ENCODE measurements at places on chromosomes 7 and 10.

DNA sequence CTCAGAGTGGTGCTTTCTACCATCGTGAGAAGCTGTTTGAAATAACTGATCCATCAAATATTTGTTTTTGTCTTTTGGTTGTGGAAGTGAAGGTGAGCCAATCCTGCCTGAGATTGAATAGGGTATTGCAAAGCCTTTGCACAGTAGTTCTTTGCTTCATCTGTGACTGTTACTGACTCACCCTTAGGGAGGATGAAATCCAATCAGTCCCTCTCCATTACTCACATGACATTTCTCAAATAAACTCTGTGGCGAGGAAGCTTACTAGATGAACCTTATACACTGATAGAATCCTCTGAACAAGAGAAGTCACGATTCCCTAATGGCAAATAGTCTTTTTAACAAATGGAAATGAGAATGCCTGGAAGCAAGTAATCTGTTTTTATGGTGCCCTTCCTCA, 31.9 kb downstream of the HEPACAM2 start:
- DNase-seq, result peak; percentile 12

- DNase-seq, result peak; percentile 73
These were observed 165.8 kb upstream of the PRSS1 start for GRCh38 chr7:142583446-142583845.

DNA sequence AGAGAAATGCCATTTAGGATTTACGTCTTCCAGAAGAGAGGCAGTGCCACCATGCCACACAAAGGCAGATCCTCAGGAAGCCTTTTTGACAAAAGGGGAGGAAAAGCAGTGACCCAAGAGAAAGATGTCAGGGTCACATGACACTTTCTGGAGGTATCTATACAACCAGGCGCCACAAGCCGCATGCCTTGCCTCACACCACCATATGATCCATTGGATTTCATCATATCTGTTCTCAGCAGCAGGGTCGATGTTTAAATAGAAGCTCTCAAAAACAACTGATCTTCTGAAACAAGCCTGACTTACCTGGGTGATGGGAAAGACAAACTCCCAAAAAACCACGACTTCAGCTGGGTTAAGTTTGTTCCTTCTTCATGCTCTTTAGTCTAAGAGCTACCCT, 52.5 kb upstream of the UNC5B start:
- no peak for DNase-seq

DNA sequence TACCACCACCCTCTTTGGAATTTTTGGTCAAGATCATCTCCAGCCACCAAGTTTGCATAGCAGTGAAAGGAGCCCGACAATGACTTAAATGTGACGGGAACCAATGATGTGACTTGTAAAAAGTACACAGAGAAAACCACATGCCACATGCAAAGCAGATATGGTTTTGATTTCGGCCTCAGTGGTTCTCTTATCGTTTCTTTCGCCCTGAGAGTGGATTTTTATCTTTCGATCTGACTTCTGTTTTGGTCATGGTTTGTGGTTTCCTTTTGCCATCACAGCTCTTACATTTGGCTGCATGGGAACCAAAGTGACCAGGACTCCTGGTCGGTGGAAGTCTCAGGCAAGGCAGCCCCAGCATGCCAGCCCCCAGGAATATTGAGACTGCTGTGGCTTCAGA, 31.5 kb downstream of the TCF7L2 start:
- no peak for DNase-seq

GRCh38 chr7:20785157-20786048, 1.3 kb downstream of the SP8 start:
- DNase-seq, result peak; percentile 56

DNA sequence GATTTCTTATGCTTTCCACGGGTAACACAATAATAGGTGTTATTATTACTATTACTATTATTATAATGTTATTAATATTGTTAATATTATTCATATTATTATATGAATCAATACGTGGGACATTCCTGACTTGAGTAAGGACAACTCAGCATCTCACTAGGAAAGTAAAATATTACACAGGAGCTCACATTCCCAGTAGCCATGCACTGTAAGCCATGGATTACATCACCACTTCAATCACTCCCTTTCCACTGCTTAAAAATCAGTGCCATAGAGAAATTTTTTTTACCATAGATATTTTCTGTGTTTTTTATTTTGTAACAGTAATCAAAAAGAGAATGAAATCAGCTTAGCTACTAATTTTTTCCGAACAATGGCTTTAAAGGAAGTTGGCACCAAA, 68.5 kb upstream of the DGKI start:
- no peak for DNase-seq

DNA sequence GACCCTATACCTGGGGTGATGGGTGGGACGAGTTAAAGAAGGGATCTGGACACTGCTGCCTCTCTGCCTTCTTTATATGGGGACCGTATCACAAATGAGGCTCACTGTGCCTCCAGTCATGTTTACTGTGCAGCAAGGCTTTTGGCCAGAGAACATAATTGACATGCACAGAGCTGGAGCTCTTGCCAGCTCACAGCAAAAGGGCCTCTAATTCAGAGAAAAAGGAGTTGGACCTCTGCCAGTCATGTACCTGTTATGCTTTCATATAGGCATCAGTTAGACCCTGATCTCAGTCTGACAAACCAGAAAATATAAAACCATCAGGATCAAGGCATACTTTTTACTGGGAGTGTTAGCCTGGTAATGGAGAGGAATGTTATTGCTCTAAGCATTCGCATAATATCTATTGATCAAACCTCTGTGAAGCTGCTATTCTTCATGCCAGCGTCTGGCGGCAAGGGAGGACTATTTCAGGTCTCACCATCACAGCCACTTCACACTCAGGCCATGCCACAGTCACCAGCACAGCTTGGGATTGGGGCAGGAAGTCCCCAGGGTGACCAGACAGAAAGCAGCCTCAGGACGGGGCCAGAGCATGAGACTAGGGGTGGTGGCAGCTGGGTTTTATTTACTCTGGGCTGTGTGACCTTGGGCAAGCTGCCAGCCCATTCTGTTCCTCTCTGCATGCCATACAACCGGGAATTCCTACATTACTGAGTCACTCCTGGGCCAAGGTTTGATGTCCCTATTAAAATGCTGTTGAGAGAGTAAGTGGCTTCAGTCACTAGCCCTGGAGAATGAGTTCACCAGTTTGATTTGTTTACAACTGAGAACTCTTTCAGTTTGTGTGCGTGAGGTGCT, 90.1 kb downstream of the NPSR1 start:
- DNase-seq, result peak; percentile 81

- DNase-seq, result no peak
These were observed 72.2 kb downstream of the ZNF783 start for GRCh38 chr7:149334219-149334618.

Data from hepatocyte (in vitro differentiated cells).